Fibroblast of skin of back (primary cell): ENCODE measurements at places on chromosomes 12 and 14.
A peak's percentile ranks its signal among the peaks of the same experiment; 100 is the strongest.

DNA sequence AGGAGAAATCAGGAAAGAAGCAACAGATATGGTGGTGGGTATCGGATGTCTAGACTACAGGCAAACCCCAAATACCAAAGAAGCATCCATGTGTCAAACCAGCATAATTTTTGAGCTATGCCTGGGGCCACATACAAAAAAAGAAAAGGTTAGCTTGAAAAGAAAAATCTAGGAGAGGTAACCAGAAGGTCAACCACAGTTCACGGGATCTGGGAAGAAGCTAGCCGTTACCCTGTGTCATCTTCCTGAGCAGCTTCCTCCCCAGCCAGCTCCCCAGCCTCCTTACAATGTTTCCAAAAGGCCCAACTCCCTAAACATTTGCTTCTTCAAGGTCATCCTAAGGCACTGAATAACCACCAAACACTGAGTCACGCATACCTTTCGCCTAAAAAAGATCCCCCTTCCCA is 3.1 kb downstream of the SINHCAF start:
- peak; percentile 51 for DNase-seq

- no peak for DNase-seq
These were observed 70.8 kb downstream of the NCOR2 start for GRCh38 chr12:124496584-124496983.

- DNase-seq = no peak
These were observed 101.6 kb upstream of the PLXNC1 start for GRCh38 chr12:94046626-94047410.

- peak; percentile 100 for DNase-seq
These were observed 19.3 kb upstream of the SERPINA6 start for GRCh38 chr14:94342334-94342934.

- DNase-seq = peak; percentile 33
These were observed 33.8 kb downstream of the CREBL2 start for GRCh38 chr12:12645485-12645884.

GRCh38 chr14:79278286-79278797 is 933.0 kb downstream of the DIO2 start:
- no peak for DNase-seq
